ENCODE measurements at places on chromosomes 11 and 22.

GRCh38 chr11:36381015-36381360, 84.9 kb downstream of the PRR5L start:
- no peak for DNase-seq

DNA sequence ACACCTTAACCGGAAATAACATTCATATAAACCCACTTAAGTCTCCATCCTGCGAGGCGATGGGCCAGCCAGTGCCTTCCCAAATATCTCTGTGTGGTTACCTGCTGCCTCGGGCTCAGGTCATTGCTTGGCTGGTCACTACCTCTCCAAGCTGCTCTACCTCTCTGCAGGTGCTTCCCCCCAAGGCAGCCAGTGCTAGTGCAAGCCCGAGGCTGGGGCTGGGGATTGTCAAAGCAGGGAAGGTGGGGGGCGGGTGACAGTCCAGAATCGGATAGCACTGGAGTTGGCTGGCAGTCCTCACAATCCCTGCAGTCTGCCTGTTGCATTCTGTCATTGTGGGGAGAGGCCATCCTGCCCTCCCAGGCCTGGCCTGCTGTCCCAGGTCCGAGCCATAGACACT, 11.1 kb downstream of the MCHR1 start:
- no peak for DNase-seq

DNA sequence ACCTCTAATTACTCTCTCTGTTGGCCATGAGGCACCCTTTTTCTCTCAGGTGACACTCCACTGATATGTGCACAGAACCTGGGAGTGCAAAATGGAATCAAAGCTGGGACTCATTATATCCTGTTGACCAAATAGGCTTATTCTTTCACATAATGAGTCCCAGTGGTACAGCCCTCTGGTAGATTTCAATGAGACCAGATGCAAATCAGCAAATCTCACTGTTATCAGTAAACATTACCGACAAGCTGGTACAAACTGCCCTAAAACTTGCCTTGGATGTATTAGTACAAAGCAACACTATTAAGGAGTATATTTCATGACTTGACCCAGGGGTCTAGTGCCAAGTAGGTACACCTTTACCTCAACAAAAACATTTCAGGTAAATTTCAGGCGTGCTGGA, 128.3 kb downstream of the DDX10 start:
- no peak for DNase-seq

GRCh38 chr22:45324311-45324711, 14.6 kb downstream of the FAM118A start:
- no peak for DNase-seq

GRCh38 chr22:50695421-50696250, 23.0 kb downstream of the SHANK3 start:
- no peak for DNase-seq

GRCh38 chr11:66686801-66687750, 9.4 kb upstream of the RBM4B start:
- DNase-seq: no peak

GRCh38 chr11:11724994-11725393, 103.2 kb upstream of the GALNT18 start:
- DNase-seq: no peak

DNA sequence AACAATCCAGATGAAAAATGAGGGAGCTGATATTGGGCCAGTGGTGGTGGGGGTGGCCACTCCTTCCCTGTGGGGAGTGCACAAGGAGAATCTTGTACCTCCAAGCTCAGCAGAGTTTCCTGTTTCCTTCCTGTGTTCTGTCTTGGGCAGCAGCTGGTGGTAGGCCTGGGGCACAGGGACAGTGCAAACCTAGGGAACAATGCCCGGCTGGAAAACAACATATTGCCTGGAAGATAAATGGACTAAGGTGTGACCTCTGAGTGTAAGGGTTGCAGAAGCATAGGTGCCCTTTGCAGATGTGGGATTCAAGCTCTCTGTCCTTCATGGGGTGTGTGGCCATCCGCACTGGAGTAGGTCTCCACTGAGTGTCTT, 5.8 kb upstream of the JAM3 start:
- DNase-seq: no peak

GRCh38 chr11:83608571-83608970, 322.4 kb upstream of the CCDC90B start:
- DNase-seq: no peak

DNA sequence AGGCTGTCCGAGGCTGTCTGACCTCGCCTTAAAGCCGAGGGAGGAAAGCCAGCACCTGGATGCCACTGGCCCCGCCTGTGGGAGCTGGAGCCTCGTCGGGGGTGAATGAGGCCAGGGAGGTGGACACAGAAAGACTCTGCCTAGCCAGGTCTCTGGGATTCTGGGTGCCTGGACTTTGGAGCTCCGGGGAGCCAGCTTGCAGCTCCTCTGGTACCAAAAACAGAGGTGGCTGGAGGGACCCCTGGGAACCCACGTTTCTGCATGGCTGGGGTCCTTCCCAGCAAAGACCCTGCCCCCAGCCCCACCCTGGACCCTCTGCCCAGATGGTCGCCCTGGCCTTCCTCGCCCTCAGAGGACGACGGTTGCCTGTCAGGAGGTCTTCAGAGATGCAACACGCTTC, 239.7 kb downstream of the BRD1 start:
- no peak for DNase-seq

DNA sequence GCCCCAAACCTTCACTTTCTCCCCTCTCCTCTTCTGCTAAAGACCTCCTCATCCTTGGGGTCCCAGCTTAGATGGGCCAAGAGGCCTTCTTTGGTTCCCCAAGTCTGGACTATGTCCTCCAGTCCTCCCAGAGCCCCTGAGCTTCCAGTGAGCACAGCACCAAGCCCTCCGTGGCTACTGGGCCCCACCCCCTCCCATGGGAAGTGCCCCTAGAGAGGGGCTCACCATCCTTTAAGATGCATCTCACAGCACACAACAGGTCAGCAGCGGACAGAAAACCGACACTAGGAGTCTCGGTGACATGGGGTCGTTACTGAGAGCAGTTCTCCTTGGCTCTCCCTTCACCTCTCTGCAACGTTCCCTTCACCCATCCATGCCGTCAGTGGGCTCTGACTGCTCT, 2.7 kb downstream of the LRRC32 start:
- DNase-seq: no peak

GRCh38 chr11:30585125-30585891, 845 bp downstream of the MPPED2 start:
- DNase-seq: no peak

- DNase-seq: no peak
Observed at GRCh38 chr11:1201395-1202153, 21.3 kb upstream of the MUC5B start.

DNA sequence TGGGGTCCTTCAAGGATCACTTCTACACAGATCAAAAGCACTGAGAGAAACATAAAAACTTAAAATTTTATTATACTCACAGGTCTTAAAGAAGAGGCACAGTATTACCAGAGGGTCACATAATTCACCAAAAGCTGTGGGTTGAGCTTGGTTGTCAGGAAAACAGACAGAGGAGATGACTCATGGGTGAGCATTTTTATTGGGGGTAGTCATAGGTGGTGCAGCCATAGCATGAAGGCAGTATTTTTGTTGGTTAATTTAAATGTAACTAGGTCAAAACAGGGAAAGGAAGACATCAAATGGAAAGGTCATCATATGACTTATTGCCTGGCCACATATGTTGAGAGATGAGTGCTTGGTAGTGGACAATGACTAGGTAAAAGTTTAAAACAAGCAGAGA, 24.2 kb downstream of the OR5B17 start:
- no peak for DNase-seq

DNA sequence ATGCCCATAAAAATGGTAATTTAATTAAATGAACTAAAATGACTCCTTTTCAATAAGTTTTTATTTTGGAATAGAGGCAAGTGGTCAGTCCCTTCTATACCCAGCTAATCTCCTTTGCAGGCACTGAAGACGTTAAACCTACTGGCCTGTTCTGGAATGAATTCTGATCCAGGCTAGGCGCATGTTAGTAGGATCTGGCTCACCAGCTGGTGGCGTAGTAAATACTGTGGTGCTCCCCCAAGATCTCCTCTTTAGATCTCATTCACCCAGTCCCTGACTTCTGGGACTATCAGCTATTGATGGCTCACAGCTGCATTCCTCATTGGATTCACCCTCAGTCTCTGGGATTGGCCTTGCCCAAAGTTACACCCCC, 173.7 kb upstream of the DDI1 start:
- no peak for DNase-seq

- DNase-seq: no peak
Observed at GRCh38 chr11:65560555-65561418, 2.6 kb upstream of the LTBP3 start.

- no peak for DNase-seq
Observed at GRCh38 chr22:35887296-35887875, 141.2 kb downstream of the RBFOX2 start.

GRCh38 chr11:11660363-11660740, 38.5 kb upstream of the GALNT18 start:
- no peak for DNase-seq

- no peak for DNase-seq
Observed at GRCh38 chr11:71843858-71844257, 10.9 kb downstream of the DEFB108B start.

GRCh38 chr11:129167315-129167714, 24.8 kb downstream of the ARHGAP32 start:
- DNase-seq: no peak

DNA sequence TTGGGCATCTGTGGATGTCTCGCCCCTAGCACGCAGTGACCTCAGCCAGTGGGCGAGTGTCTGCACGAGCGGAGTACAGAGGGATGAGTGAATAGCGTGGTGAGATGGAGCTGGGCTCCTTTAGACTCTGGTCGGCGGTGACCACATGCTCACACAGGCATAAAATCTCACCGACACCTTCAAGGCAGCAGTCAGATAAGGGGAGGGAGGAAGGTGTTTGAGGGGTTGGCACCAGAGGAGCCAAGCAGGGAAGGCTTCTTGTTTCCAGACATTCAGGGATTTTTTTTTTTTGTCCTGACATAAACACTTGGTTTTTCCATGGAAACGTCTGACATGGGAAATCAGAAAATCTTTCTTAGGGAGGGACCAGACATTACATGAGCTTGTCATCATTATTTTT, 35.8 kb downstream of the GRIK4 start:
- no peak for DNase-seq

- DNase-seq: no peak
Observed at GRCh38 chr11:57181678-57182305, at the start of gene LRRC55. Gene LRRC55, plus strand, starts transcription at chr11:57181953. Its CDS starts 70 bp downstream, at chr11:57182023.

DNA sequence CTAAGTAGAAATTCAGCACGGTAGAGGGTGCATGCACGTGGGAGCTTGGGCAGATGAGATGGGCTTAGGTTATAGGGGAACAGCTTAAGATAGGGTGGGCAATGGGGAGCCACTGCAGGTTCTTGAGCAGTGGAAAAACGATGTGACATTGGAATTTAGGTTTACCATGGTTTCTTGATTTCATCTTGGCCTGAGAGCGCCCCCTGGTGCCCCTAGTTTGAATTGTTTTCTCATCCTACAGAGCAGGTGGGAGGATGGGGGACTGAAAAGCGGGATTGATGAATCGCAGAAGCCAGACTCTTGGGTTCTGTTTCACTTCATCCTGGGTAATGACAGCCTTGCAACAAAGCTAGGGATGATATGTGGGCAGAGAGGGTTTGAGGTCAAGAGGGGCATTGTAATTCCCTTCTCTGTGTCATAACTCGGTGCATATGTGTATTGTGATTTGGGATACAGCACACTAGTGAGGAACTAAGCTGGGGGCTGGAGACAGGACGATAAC, 6.7 kb upstream of the MCAM start:
- DNase-seq: peak; percentile 85

- no peak for DNase-seq
Observed at GRCh38 chr11:128399251-128400121, 187.9 kb downstream of the ETS1 start.

DNA sequence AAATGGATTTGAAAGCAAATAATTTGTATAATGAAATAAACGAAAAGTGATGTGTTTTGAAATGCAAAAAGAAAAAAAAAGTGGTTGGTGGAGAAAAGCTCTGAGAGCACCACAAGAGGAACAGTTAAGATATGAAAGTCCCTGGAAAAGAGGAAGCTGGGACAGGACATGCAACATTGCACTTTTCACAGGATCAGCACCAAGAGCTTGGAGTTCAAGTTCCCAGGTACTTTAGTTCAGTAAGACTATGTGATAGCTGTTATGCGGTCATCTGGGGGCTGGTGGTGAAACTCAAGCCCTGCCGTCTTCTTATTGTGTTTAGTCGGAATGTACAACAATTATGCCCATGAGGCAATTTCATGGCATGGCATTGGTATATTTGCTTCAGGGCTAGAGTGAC, 17.1 kb upstream of the MS4A4A start:
- no peak for DNase-seq

GRCh38 chr11:58276151-58276550, 8.1 kb upstream of the OR10W1 start:
- no peak for DNase-seq

- no peak for DNase-seq
Observed at GRCh38 chr11:133819114-133819513, 26.2 kb downstream of the SPATA19 start.

GRCh38 chr11:46235777-46236688, 41.4 kb upstream of the CREB3L1 start:
- DNase-seq: no peak

DNA sequence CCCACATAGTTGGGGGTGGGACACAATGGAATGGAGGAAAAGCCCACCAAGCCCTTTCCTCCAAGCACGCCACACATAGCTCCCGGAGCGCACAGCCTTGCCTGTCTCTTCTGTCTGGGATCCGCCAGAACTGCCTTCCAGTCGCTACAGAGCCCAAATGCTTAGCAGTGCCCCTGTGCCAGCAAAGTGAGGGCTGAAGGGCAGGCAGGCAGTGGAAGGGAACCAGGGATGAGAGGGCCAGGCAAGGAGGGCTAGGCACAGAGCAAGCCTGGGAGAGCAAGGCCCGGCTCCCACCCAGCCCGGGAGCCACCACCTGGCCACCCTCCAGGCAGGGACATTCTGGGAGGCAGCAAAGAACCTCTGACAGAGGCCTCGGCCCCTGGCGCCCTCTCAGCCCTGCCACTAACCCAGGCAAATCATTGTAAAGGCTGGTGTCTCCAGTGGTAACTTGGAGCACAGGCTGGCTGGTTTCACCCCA, 32.5 kb downstream of the PPP2R1B start:
- no peak for DNase-seq

- DNase-seq: no peak
Observed at GRCh38 chr11:134668076-134668475, 256.0 kb upstream of the B3GAT1 start.

GRCh38 chr22:37561212-37562048, 1.1 kb downstream of the CDC42EP1 start:
- peak; percentile 79 for DNase-seq

GRCh38 chr22:39498368-39498767, 3.7 kb upstream of the MIEF1 start:
- DNase-seq: no peak

- DNase-seq: no peak
Observed at GRCh38 chr11:96084610-96085318, 160.9 kb upstream of the MTMR2 start.

DNA sequence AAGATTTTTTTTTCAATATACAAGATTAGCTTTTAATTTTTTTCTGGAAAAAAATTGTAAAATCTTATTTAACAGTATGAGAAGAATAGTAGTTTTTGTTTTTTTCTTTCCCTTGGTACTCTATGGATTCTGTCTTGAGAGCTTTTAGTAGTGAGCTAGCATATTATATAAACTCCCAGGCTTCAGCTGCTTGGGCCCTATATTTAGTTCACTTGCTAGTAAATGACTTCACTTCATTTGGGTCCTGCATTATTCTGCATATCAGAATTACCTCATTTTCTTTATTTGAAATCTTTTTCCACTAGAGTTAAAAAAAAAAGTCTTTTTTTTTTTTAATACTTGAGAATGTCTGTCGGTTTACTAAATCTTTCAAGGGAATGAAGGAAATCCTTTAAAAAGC, 33.1 kb downstream of the HIPK3 start:
- DNase-seq: no peak

- DNase-seq: no peak
Observed at GRCh38 chr11:12692229-12693075, 18.2 kb downstream of the TEAD1 start.

All from T-helper 9 cell (primary cell).